ENCODE measurements at places on chromosomes 12 and 14.

- peak; percentile 84 for DNase-seq
Measured at GRCh38 chr12:1662761-1663439, 28.0 kb upstream of the ADIPOR2 start.

GRCh38 chr12:13559318-13559978, 362.9 kb downstream of the EMP1 start:
- no peak for DNase-seq

- DNase-seq: no peak
Measured at GRCh38 chr12:29334937-29335336, 46.0 kb downstream of the ERGIC2 start.

GRCh38 chr12:31471823-31472222, 119.1 kb downstream of the DENND5B start:
- DNase-seq: no peak

DNA sequence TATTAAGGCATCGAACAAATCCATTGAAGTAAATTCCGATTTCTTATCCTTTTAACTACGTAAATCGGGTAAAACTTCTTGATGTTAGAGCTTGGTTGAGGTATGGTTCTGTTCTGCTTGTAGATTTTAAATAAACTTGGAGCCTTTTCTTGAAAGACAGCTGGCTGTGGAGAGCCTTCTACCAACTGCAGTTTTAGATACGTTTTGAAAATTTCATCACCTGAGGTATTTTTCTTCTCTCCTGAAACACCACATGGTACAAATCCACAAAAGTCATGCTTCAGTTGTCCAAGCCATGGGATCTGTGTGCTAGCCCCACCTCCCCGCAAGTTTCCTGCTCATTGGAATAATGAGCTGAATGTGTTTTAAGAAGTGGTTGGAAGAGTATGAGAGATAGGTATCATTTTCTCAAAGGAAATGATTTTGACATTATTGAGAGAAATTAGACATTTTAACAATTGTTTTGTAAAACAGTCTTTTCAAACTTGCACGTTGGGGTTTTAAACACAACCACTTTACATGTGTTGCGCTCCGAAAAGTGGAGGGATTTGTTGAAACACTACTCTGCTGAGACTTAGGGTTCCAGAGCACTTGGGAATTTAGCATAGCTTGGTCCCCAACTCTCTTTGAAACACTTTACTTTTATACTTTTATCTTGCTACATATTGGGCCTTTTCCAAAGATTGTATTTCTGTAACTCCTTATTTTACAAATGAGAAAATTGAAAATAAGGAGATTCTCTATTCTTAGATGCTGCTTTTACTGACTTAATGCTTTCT, 1.4 kb downstream of the PPM1A start:
- peak; percentile 75 for DNase-seq

GRCh38 chr12:68632486-68632885, 21.8 kb downstream of the RAP1B start:
- no peak for DNase-seq

DNA sequence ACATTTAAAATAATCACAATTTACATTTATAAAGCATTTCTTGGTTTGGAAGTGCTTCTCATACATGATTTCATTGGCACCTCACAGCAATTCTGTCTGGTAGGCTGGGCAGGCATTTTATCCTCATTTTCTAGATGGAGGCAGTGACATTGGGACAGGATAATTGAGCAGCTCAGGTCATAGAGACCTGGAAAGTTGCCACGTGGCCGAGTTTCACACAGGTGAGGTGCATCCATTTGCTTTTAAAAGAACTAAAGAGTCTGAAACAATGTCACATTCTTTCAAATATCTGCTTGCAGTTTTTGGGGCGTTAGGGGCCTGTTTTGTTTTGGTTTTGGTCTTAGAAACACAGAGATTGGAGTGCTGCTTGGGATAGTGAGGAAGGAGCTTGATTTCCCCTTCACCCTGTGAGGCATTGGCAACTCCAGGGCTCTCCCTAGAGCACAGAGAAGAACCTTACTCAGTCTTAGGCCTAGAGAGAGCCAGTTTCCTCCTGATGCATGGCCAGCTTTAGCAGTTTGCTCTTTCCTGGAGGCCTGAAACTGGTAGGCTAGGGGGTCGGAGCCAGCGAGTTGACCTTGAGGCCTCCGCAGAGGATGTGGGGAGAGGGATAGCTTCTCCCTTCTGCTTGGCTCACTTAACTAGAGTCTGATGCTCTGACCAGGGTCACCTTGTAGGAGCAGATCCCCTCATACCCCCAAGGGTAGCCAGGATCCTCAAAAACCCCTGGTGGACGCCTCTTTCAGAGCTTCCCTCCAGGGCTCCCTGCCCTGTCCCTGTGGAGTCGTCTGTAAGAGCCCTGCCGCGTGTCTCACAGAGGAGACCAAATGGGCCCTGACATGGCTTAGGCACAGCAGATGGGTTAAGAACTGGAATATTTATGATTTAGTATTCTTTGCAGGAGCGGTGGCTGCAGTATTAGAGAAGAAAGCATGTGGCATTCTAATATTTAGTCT, 34.9 kb upstream of the JDP2 start:
- no peak for DNase-seq

DNA sequence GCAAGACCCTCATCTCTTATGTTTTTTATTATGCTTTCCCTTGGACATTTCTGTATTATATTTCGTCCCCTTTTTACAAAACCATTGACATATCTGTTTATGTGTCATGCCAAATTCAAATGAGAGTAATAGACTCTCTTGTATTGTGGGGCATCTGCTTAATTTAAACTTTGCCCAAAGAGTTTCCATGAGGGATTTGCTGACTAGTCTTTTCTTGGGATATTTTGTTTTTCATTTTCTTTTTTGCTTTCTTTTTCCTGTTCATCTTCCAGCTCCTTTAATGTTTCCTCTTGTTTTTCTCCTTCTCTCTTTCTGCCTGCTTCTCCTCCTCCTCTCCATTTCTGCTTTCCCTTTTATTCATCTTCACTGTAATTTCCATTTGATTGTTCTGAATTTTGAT, 13.8 kb upstream of the ZNF26 start:
- no peak for DNase-seq

GRCh38 chr14:73170686-73171085, 34.4 kb downstream of the PSEN1 start:
- no peak for DNase-seq

DNA sequence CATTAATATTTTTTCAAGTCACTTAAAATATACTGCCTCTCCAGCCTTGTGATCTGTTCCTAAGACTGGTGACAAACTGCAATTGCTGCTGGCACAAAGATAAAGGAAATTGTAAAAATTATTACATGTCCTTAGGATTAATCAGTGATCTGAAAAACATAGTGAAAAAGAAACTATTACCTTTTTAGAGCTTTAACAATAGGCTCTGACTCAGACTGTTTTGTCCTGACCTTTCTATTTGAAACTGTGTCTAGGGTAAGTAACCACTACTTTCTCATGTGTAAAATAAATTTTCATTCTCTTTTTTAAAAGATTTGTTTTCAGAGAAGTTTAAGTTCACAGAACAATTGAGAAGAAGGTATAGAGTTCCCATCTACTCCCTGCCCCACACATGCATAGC, 80.4 kb upstream of the CLEC14A start:
- DNase-seq: no peak

DNA sequence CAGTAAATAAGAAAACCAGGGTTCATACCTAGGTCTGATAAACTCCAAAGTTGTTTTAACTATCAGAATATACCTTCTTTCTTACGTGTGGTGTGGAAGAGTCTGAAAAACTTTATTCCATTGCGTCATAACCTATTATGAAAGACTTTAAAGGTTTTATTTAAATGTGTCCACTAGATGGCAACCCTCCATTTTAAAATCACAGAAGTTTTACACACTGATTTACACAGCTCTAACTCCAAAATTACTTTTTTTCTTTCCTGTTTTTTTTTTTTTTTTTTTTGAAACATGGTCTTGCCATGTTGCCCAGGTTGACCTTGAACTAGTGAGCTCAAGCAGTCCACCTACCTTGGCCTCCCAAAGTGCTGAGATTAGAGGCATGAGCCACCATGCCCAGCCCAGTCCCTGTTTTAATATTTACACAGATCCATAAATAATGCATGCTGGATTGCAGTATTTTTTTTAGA, 17.3 kb upstream of the TMPRSS12 start:
- peak; percentile 63 for DNase-seq

- DNase-seq: no peak
Measured at GRCh38 chr14:64779472-64779871, 75.2 kb downstream of the PLEKHG3 start.

DNA sequence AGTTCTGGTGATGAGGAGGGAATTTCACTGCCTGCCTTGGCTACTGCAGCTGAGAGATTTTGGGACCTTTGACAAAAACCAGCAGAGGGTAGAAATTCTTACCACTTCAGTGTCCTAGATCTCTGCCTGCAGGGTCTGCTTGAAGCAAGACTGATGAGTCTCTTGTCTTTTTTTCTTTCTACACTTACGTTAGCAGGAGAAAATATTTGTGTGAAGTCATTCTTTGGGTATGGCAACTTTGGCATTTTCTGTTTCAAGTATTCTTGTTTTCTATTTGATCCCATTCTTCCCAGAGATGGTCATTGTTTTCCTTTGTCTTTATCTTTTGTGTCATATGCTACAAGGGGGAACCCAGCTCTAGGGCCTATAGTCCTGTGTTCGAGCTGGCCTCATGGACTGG, 65.6 kb upstream of the FERMT2 start:
- no peak for DNase-seq

DNA sequence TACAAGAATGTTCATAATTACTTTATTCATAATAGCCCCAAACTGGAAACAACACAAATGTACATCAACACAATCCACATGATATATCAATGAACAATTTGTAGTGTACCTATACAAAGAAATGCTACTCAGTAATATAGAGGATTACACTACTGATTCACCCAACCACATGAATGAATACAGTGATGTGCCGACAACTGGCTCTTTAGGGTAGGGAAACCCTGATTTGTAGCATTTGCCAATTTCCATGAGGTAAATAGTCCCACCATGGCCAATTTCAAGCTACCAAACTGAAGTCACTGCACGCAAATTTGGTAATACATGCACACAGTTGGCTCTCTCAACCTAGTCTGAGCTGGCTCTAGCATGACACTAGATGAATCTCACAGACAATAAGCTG, 190.4 kb upstream of the KRR1 start:
- no peak for DNase-seq

DNA sequence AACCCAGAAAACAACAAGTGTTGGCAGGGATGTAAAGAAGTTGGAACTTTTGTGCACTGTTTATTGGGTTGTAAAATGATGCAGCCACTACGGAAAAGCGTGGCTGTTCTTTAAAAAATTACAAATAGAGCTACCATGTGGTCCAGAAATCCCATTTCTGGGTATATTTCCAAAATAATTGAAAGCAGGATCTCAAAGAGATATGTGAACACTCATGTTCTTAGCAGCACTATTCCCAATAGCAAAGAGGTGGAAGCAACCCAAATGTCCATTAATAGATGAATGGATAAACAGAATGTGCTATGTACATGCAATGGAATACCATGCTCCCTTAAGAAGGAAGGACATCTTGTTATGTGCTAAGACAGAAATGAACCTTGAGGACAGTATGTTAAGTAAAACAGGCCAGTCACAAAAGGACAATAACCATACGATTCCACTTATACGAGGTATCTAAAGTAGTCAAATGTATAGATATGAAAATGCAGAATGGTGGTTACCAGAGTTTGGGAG, 249.5 kb downstream of the PHLDA1 start:
- DNase-seq: no peak

- DNase-seq: no peak
Measured at GRCh38 chr12:103833891-103834290, 7.1 kb downstream of the NT5DC3 start.

GRCh38 chr12:124821252-124822200, 42.1 kb downstream of the SCARB1 start:
- DNase-seq: no peak

DNA sequence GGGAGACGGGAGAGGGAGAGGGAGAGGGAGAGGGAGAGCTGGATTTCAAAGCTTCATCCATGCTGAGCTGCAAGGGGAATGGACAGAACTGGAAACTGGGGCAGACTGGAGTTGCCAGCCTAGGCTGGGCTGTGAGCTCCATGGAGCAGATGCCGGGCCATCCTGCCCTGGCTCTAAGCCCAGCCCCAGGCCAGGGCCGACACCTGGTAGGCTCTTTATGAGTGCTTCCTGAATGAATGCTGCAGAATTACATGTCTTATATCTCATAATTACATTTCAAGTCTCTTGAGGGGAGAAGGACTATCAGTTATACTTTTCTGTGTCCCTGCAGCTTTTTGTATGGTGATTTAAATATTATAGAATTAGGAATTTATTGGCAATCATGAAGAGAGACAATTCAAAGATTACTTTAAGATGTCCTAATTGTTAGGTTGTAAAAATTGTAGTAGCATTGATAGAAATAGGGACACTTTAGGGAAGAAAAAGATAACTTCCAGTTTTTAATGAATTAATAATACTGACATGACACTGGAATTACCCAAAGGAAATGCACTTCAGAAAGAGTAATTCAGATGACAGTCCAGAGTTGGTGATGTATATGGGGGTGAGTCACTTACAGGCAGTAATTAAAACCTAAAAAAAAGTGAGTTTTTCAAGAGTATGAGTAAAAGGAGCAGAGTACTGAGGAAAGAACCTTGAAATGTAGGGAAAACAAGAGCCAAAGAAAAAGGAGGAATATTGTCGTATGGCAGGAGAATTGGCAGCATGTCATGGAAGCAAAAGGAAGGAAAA, 29.0 kb downstream of the SCYL2 start:
- DNase-seq: no peak

- DNase-seq: no peak
Measured at GRCh38 chr12:75985566-75985965, 46.0 kb downstream of the PHLDA1 start.

GRCh38 chr12:22740656-22741355, 115.8 kb downstream of the ETNK1 start:
- DNase-seq: no peak

- no peak for DNase-seq
Measured at GRCh38 chr12:70540996-70541395, 96.2 kb downstream of the PTPRB start.

- DNase-seq: no peak
Measured at GRCh38 chr14:74685056-74685455, 27.8 kb downstream of the AREL1 start.

- no peak for DNase-seq
Measured at GRCh38 chr12:67455236-67455635, 186.1 kb downstream of the CAND1 start.

- peak; percentile 21 for DNase-seq
Measured at GRCh38 chr14:46034305-46034704, 617.3 kb downstream of the RPL10L start.

GRCh38 chr14:59969319-59969718, 49.4 kb downstream of the LRRC9 start:
- DNase-seq: no peak

DNA sequence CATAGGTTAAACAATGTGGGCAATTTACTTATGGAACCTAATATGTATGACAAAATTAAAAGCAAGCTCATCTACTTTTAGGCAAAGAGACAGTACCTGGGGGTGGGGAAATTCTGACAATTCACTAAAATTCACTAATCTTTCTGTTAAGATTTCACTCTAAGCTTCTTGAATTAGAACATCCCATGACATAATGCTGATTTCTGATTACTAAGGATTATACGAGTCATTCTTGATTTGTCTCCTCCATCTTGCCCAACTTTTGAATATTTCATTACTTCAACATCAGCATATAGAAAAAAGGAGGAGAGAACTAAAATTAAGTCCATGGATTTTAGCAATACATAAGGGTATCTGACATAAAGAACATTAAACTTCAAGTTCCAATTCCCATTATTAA, 2.4 kb downstream of the CEP83 start:
- no peak for DNase-seq

Data from NCI-H82 (cell line).